ENCODE measurements at places on chromosomes 6 and 20.

GRCh38 chr20:21967481-21967880, 262.0 kb downstream of the PAX1 start:
- DNase-seq, result no peak

GRCh38 chr20:57868310-57868709, 158.5 kb upstream of the PMEPA1 start:
- DNase-seq, result no peak

DNA sequence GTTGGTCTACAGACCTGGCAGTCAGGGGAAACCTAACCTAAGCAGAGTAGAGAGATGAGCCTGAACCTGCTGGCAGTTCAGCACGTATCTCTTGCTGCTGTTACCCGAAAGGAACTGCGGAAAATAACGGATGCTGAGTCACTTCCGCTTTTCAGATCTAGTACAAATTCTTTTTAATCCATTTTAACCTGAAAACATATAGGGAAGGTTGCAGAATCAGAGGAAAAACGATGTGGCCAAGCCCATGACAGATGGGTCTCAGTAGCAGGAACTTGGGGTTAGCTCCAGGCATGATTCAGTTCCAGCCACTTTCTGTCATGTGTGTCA, 351.9 kb upstream of the PRND start:
- DNase-seq, result no peak

DNA sequence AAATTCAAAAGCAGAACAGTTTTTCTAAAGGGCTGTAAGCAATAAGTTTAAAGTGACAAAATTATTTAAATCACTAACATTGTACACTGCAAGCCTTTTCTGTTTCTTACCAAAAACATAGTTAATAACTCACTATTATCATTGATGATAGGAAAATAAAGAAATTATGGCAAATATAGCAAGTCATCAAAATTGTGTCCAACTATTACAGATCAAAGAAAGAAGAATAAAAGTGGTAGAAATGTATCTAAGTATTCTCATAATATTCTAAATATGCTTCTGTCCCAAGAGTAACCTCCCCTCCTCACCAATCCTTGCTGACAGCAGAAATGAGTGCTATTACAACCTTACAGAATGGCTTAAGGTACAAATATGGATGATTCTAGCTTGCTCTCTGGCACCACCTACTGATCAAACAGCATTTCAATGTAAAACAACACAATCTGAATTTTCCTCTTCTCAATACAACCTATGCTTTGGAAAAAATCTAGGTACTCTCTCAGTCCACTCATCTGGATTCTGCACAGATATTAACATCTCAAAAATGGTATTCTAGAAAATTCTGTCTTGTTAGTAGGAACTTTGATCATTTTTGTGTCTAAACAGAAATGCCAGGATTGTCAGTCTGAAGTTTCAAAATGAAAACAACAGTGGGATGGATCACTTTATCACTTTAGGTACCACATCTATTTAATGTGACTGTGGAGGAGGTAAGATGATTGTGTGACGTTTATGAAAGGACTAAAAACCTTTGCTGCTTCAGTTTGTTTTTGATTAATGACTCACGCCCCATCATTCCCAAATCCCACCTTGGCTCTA, 40.9 kb downstream of the ZFP64 start:
- DNase-seq, result peak; percentile 33

- DNase-seq, result no peak
These were observed 19.3 kb upstream of the AHCY start for GRCh38 chr20:34322267-34323105.

DNA sequence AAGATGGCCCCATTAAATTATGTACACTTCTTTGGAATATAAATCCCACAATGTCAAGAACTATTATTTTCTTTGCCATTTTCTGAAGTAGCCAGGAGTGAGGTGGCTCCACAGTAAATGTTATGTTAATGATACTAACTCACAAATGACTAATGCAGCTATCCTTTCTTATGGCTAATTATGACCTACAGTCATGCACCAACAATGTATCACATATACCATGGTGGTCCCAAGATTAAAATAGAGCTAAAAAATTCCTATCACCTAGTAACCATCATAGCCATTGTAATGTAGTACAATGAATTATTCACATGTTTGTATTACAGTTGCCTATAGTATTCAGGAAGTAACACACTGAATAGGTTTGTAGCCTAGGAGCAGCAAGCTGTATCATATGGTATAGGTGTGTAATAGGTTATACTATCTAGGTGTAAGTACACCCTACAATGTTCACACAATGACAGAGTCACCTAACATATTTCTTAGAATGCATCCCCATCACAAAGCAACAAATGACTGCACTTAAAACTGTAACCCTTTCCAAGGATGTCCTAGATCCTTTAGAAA, 15.3 kb downstream of the ECHDC1 start:
- no peak for DNase-seq

DNA sequence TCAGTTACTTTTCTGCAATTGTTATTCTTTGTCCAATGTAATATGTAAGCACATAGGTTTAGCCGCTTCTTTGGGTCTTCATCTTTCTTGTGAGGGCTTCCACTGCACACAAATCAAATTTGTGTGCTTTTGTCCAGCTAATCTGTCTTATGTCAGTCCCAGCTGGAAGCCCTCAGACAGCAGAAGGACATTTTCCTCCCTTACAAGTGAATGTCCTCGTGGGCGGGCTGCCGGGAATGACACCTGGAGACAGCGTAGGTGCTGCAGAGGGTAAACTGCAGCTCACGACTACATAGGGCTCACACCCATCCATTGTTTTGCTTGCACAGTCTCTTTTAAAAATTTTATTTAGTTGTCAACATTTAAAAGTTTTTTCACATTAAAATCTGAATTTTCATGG, 24.6 kb upstream of the PPP1R14C start:
- DNase-seq, result no peak

DNA sequence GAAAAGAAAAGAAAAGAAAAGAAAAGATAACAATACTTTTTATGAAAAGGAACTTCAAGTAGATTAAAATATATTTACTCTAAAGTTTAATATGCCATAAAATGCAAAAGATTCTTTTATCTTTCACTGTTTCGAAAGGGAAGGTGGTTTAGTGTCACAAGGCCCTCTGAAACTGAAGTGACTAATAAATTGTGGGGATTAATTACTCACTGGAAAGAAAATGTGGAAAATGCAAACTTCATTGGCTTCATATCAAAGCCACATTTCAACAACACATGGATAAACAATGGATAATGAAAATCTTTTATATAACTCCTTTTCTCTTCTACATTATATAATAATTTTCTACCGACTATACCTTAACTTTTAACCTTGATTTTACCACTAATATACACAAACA, 320.5 kb upstream of the RSPO3 start:
- no peak for DNase-seq

GRCh38 chr6:106272287-106272686, 53.3 kb downstream of the ATG5 start:
- DNase-seq, result no peak

GRCh38 chr6:15874326-15874725, 211.5 kb upstream of the DTNBP1 start:
- no peak for DNase-seq

- DNase-seq, result no peak
These were observed 36.1 kb downstream of the PREX1 start for GRCh38 chr20:48791666-48792071.

DNA sequence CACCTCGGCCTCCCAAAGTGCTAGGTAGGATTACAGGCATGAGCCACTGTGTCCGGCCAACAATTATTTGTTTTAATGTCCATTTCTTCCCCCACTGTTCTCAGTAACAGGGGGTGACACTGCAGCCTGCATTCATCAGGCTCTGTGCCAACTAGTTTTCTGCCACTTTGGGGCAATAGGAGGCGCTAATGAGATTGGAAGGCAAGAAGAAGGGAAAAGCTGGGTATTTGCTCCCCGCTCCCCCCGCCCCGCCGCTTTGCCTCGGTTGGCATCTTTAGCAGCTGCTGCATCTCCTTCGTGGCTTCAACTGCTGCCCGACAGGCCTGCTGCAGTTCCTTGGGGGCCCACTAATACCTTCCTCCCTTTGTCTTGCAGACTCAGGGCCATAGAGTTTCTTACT, 35.0 kb upstream of the MDGA1 start:
- DNase-seq, result no peak

- no peak for DNase-seq
These were observed 151.3 kb downstream of the DLL1 start for GRCh38 chr6:170139531-170139930.

DNA sequence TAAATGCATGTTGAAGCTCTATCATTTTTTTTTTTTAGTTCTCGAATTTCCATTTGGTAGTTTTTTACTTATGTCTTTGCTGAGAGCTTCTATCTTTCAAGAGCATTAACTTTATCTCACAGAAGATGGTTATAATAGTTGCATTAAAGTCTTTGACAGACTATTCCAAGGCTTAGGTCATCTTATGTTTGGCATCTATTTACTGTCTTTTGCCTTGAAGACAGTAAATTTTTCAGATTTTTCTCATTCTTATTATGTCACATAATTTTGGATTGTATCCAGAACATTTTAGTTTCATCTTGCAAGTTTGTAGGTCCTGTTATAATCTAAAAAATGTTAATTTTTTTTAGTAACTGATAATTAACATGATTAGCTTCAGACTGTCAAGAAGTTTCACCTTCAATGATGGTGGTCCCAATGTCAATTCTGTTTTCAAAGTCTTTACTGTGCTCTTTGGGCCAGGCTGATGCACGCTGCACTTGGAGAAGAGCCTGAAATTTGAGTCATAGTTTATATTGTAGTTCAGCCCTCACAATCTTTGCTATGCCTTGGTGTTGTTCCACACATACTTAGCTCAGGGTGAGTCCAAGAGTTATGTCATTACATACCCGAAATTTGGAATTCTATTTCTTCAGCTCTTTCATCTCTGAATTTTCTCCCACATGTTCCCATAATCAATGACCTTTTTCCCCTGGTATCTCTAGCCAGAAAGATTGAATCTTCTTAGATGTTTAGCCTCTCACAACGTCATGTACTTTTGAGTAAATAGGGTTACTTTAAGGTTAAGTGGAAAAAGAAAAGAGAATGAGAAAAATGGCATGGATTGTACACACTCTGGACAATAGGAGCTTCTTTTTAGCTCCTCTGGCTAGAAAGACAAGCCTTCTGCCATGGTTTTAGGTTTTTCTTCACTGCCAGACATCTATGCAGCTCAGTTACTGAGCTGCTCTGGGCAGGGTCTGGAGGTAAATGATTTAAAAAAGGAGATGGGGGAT, 110.3 kb upstream of the BTBD3 start:
- DNase-seq, result peak; percentile 83

DNA sequence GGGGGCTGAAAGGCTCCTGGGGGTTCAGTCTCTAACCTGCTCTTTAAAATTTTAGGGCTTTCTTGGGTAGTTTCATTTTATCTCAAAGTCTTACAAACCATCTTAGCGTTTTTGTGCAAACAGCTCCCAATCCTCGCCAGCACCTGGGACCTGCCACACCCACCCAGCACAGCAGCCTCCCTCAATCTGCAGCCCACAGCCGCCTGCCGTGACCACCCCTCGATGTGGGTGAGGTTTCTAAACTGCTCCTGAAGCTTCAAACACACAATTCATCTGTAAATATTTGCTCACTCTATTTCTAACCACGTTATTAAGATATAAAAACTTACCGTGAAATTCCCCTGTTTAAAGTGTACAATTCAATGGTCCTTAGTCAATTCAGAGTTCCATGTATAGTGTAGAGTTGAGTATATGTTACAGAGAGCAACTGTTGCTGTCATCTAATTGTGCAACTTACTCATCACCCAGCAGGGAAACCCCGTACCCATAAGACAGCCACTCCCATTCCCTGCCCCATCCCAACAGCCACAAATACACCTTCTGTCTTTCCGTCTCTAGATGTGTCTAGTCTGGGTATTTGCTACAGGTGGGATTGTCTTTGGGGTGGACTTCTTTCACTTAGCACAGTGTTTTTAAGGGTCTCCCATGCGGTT, 381.0 kb downstream of the TAF4 start:
- no peak for DNase-seq

- no peak for DNase-seq
These were observed 274.9 kb downstream of the HAO1 start for GRCh38 chr20:7665376-7665775.

DNA sequence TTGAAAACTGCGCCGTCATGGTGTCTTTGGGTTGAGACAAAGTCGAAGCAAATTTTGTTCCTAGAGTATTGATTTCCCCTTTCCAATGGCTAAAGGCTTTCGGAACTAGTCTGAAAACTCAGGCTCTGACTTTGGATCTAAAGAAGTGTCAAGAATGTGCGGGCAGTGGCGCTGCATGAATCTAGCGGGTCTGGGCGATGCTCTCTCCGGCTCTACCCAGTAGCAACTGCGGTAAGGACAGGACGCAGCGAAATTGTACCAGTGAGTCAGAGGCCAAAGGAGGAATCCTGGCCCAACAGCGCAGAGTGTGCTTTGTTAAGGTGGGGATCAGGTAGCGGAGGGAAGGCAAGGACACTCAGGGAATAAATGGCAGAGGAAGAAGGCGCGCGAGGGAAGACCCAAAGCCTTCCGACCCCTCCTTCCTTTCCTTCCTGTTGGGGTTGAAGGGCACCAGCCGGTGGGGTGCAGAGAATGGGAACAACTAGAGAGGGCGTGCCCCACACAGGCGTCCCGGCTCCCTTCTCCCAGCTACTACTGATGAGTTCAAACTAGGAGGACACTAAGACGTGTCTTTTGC, 32.1 kb downstream of the HLA-F start:
- DNase-seq, result no peak

DNA sequence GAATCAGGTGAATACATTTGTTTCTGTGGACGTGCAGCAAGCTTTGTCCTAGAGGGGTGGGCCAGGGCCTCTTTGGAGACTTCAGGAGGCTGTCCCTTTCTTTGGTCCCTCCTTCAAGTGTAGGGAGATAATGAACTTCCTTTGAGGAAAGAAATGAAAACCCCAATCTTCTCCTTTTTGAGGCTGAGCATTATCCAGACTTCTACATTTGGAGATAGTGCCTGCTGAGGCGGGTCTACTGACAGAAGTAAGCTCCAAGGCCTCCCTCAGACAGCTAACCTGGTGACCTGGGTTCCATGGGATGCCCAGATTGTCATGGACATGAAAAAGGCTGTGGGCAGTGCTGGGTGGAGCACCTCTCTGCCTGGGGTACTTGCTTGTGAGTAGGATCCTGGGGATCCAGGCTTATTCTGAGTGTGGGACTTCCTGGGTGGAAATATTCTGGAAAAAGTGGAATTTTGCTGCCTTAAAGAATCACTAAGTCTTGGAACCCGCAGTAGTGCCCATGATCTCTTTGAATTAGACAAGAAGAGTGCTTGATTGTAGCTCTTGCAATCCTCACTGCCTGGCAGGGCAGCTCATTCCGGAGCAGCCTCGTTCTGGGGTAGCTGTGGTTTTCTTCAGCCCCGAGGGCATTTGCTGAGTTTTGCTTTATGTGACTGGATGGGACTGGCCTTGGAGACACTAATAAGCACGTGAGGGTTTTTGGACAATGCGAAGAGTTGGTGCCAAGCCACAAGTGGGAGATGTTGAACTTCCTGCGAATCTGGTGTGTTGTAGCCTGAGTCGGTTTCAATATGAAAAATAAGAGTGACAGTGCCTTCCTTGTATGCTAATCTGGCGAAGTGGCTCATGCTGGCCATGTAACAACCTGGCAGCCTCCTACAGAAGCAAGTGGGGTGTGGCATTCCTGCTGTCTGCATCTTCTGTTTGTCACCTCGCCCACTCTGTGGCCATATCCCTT, 28.1 kb downstream of the SNRNP48 start:
- peak; percentile 36 for DNase-seq

- DNase-seq, result no peak
These were observed 108.5 kb upstream of the STMND1 start for GRCh38 chr6:16993396-16993795.

GRCh38 chr6:107545763-107546162, 55.8 kb downstream of the SOBP start:
- no peak for DNase-seq

- DNase-seq, result no peak
These were observed 8.8 kb downstream of the NPBWR2 start for GRCh38 chr20:64098471-64099013.
